ENCODE measurements at places on chromosomes 12 and 14. TPM values are rescaled to one million over a fixed set of nuclear protein-coding genes. Genes with fewer than 3 reads are reported as not detected.

GRCh38 chr14:33966276-33966675, 15.4 kb upstream of the EGLN3 start:
- no peak for DNase-seq
- no peaks in the 10 kb centered on the region for H3K36me3 ChIP-seq
- H3K27me3 ChIP-seq = no peaks in the 10 kb centered on the region

DNA sequence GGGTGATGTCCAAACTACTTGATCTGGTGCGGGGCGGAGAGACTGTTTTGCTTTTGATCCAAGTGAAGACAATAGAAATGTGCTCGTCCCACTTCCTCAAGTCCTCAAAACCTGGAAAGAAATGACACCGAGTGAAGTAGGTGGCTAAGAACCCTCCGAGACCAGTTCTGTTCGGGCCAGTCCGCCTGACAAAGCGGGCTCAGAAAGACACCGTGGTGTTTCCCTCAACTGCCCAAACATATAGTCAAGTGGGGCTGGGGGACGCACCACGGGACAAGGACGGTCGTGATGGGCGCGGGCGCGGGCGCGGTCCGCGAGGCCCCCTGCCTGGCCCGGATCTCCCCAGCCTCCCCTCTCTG, 1.6 kb downstream of the PHLDA1 start:
- peaks cover 28% of the 10 kb centered on the region for H3K36me3 ChIP-seq
- DNase-seq = peak; percentile 49
- no peaks in the 10 kb centered on the region for H3K27me3 ChIP-seq
- peak overlapping the region; percentile 98 for H3K4me3 ChIP-seq
- H3K4me1 ChIP-seq = peaks cover 4% of the 10 kb centered on the region
- peak overlapping the region; percentile 98 for H3K27ac ChIP-seq

DNA sequence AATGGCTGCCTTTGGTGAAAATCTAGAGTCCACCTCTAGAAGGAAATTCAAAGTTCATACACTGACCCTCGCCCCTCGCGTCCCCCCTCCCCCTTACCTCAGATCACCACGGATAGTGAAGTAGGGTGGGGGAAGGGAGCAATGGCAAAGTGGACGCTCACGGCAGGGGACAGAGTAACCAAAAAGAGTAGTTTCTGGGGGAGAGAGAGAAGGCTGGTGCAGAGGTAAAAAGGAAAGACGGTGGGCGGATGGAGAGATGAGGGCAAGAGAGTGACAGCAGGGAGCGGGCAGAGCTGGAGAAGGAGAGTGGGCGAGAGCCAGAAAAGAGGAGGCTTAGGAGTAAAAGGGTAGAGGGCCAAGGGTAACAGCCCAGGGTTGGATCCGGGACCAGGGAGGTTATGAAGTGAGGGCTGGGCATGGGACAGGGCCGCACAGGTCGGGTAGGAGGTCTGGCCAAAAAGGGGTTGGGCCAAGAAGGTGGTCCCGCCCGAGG, 423 bp downstream of the ALDH6A1 start:
- H3K27ac ChIP-seq = peak overlapping the region; percentile 17
- H3K27me3 ChIP-seq = no peaks in the 10 kb centered on the region
- peaks cover 2% of the 10 kb centered on the region for H3K4me1 ChIP-seq
- no peak for DNase-seq

DNA sequence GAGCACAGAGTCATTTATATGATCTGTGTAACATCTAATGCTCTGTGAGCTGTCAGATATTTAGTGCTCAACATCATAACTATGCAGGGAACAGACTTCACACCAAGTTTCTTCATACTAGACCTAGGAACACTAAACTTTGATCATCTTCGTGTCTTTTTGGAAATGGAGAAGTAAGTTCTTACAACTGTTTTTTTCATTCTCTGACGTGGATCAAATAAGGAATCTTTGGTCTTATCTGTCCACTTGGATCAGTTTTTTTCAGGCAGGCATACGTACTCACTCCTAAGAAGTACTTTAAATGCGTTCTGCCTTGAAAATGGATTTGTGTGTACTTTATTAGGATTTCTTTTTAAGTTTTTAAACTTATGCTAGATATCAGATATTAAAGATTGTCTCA, 191.0 kb downstream of the FBXL14 start:
- H3K27me3 ChIP-seq = no peaks in the 10 kb centered on the region
- no peak overlapping the region for H3K27ac ChIP-seq
- no peak overlapping the region for H3K4me3 ChIP-seq
- DNase-seq = no peak
- peaks cover 2% of the 10 kb centered on the region for H3K4me1 ChIP-seq

DNA sequence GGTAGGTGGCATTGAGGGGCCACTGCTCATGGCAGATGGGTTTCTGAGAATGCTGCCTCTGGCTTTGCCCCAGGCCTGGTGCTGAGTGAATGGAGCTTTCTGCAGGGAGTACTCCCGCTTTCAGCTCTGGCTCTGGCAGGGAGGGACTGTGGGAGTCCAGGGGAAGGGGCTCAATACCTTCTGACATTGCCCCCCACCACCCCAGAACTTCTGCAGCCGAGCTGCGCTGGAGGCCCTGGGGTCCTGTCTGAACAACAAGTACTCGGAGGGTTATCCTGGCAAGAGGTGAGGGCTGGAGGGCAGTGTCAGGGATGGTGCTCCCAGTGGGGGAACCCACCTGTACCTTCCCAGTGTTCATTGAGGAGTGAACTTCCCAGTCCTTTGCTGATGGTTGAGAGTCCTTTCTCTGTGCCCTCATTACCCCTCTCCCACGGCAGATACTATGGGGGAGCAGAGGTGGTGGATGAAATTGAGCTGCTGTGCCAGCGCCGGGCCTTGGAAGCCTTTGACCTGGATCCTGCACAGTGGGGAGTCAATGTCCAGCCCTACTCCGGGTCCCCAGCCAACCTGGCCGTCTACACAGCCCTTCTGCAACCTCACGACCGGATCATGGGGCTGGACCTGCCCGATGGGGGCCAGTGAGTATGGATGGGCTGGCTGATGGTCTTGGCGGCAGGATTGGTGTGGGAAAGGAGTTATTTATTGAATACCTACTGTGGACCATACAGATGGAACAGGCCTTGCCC, 1.9 kb downstream of the SHMT2 start:
- peak overlapping the region; percentile 94 for H3K27ac ChIP-seq
- H3K27me3 ChIP-seq = peaks cover 2% of the 10 kb centered on the region
- DNase-seq = no peak
- H3K4me1 ChIP-seq = peaks cover 16% of the 10 kb centered on the region

GPR84 gene
- total RNA-seq = not detected

GRCh38 chr14:39232554-39233415, 930 bp upstream of the MIA2 start:
- peaks cover 1% of the 10 kb centered on the region for H3K4me1 ChIP-seq
- no peak overlapping the region for H3K4me3 ChIP-seq
- H3K27ac ChIP-seq = peak overlapping the region; percentile 65
- H3K36me3 ChIP-seq = no peaks in the 10 kb centered on the region

GRCh38 chr14:28608443-28608842, 158.1 kb upstream of the FOXG1 start:
- no peaks in the 10 kb centered on the region for H3K4me1 ChIP-seq
- H3K27ac ChIP-seq = no peak overlapping the region

DNA sequence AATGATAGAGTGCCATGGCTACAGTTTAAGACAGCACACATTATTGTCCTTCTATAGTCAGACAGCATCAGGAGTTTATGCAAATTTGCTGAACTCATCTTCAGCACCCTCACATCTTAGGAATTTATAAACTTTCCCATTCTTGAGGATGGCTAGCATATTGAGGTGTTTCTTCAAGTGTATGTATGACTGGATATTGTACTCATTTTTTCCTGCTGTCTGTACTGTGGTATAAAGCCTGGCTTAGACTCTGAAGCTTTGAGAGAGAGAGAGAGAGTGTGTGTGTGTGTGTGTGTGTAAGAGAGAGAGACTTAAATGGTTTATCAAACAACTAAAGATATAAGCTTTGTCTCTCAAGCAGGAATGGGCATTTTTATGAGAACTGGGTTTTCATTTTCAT, 161.6 kb downstream of the PIK3C2G start:
- no peaks in the 10 kb centered on the region for H3K27me3 ChIP-seq
- H3K4me3 ChIP-seq = no peak overlapping the region
- no peaks in the 10 kb centered on the region for H3K36me3 ChIP-seq
- H3K27ac ChIP-seq = no peak overlapping the region

GRCh38 chr14:68651652-68652432, 141.0 kb downstream of the ZFP36L1 start:
- H3K36me3 ChIP-seq = no peaks in the 10 kb centered on the region
- no peaks in the 10 kb centered on the region for H3K27me3 ChIP-seq
- peak overlapping the region; percentile 93 for H3K27ac ChIP-seq
- peak; percentile 93 for DNase-seq
- H3K4me3 ChIP-seq = no peak overlapping the region
- peaks cover 34% of the 10 kb centered on the region for H3K4me1 ChIP-seq

DNA sequence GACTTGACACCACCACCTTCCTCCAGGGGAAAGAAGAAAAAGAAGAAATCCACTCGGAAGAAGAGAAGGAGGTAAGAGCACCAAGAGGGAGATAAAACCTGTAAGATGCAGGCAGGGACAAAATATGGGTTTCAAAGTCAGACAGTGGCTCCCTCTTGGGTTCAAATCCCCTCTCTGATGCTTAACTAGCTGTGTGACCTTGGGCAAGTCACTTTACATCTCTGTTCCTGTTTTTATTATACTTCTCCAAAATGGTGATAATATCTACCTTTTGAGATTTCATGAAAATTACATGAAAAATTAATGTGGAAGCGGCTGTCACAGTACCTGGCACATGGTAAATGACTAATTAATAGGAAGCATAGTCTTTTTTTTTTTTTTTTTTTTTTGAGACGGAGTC, 64.4 kb upstream of the HSPB8 start:
- H3K4me1 ChIP-seq = no peaks in the 10 kb centered on the region
- no peaks in the 10 kb centered on the region for H3K27me3 ChIP-seq
- no peak overlapping the region for H3K4me3 ChIP-seq
- no peaks in the 10 kb centered on the region for H3K36me3 ChIP-seq
- H3K27ac ChIP-seq = no peak overlapping the region

RASSF8 gene
- 50.5 TPM for total RNA-seq

OTOGL gene
- 0.28 TPM for total RNA-seq

GRCh38 chr14:99968941-99969340, 96.3 kb upstream of the EVL start:
- H3K27ac ChIP-seq = no peak overlapping the region
- H3K36me3 ChIP-seq = no peaks in the 10 kb centered on the region
- no peaks in the 10 kb centered on the region for H3K27me3 ChIP-seq
- DNase-seq = peak; percentile 44
- peaks cover 8% of the 10 kb centered on the region for H3K4me1 ChIP-seq

DNA sequence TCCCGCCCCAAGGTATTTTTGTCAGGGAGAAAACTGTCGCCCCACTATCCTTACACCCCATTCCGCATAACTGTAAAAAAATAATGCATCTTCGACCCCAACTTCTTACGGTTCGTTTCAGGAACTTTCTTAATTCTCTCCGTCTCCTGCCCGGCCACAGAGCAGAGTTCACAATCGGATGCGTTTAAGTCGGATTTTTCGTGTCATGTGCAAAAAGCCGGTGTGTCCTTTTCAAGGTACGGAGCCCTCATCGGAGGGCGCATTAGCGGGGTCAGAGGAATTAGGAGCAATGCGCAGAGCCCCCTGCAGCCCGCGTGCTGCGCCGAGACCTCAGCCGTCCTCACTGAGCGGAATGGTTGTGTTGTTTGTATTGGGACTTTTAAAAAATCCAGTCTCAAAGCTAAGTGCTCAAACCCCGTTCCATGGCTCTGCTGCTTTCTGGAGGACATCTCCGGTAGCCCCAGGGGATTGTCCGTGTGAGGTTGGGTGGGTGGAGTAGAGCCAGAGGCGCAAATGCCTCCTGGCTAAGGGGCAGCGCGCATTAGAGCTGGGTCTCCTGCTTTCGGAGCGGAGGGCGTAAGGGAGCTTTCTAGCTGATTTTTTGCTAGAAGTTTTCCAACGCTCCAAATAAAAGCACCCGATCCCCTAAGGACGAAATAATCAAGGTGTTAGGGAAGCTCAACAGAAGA, 3.9 kb upstream of the GSC start:
- H3K36me3 ChIP-seq = no peaks in the 10 kb centered on the region
- no peaks in the 10 kb centered on the region for H3K4me1 ChIP-seq
- no peak overlapping the region for H3K4me3 ChIP-seq
- no peak for DNase-seq

DNA sequence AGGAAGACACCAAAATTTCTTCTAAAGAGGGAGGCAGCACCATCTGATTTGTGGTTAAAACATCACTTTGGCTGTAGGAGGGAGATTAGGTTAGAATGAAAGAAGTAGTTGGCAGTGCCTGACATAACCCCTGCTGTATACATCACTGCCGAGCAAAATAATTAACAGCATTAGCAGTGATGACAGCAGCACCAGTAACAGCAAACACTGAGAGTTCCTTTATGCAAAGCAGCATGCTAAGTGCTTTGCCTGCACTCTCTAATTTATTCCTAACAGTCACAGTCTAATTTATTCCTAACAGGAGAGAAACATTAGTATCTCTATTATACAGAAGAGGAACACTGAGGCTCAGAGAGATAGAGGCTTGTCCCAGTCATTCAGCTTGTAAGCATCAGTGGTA, 1469.7 kb downstream of the AACS start:
- DNase-seq = no peak
- H3K4me3 ChIP-seq = no peak overlapping the region
- H3K36me3 ChIP-seq = no peaks in the 10 kb centered on the region
- H3K27me3 ChIP-seq = no peaks in the 10 kb centered on the region

DNA sequence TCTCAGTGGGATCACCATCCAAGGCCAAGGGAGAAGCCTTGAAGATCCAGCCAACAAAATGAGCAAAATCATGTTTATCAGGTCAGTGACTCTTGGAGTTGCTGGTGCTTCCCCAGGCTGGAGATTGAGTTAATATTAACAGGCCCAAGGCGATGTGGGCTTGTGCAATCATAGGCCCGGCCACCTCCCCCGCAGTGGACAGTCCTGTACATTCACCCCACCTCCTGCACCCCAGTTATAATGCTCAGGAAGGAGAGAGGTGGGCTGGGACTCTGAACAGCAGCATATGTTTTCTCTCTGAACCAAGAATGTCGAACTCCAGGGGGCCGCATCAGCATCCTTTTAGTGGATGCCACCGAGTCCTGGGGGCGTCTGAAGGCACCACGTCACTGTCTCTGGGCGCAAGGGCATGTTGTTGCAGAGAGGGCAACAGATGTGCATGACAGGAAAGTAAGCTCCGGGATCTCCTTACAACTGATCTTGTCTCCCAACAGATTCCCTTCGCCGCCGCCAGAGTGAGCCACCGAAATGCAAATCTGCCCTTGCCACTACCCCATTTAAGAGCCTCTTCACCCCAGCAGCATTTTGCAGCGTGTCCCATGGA, 32.2 kb upstream of the SERPINA6 start:
- DNase-seq = peak; percentile 65
- no peak overlapping the region for H3K4me3 ChIP-seq
- H3K4me1 ChIP-seq = 0 out of 2 replicates have a peak, but pooled peaks cover 2% of the 10 kb centered on the region
- H3K27ac ChIP-seq = no peak overlapping the region
- H3K27me3 ChIP-seq = no peaks in the 10 kb centered on the region

GRCh38 chr12:47770086-47770726, 2.8 kb upstream of the SLC48A1 start:
- H3K4me3 ChIP-seq = no peak overlapping the region
- H3K27me3 ChIP-seq = no peaks in the 10 kb centered on the region
- no peaks in the 10 kb centered on the region for H3K36me3 ChIP-seq
- DNase-seq = peak; percentile 55
- H3K4me1 ChIP-seq = peaks cover 11% of the 10 kb centered on the region
